Adipocyte (in vitro differentiated cells): ENCODE measurements at places on chromosomes 2 and 18.

- DNase-seq, result peak; percentile 62
These were observed 42.9 kb upstream of the TNFRSF11A start for GRCh38 chr18:62282188-62282629.

DNA sequence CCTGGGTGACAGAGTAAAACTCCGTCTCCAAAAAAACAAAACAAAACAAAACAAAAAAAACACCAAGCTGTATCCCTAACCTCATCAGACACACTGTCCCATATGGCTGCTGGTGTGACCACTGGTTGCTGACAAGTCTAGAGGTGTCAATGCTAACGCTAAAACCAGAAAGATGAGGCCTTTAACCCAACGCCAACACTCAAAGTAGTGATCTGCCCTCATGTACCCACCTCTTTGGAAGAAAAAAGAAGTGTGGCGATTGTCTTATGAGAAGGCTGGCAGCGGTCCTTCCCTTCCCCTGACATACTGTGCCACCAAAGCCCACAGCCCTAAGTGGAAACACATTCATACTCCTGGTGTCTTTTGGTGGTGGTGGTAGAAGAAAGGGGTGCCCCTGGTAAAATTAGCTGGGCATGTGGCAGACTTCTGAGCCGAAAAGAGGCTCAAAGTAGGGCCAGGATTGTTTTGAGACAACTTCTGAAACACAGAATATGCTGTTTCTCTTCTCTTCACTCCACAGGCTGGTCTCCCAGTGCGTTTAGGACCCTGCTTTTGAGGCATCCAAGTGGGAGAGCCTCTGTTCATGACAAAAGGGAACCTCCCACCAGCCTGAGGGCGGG lies 9.8 kb downstream of the SERTAD2 start:
- DNase-seq, result no peak

GRCh38 chr2:15864176-15864769 lies 76.1 kb upstream of the MYCN start:
- DNase-seq, result no peak

DNA sequence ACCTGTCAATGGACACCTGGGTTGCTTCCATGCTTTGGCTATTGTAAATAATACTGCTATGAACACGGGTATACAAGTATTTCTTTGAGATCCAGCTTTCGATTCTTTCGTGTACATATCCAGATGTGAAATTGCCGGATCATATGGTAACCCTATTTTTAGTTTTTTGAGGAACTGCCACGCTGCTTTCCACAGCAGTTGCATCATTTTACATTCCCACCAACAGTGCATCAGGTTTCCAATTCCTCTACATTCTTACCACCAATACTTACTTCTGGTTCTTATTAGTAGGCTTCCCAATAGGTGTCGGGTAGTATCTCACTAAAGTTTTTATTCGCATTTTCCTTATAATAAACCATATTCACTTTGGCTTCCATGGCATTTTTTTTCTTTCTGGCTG lies 69.6 kb downstream of the PID1 start:
- DNase-seq, result peak; percentile 41

- no peak for DNase-seq
These were observed 10.7 kb downstream of the LPIN1 start for GRCh38 chr2:11757101-11757500.
